ENCODE measurements at places on chromosomes 1 and 21.

- no peak for DNase-seq
Measured at GRCh38 chr1:25031601-25031965, 101.5 kb upstream of the RUNX3 start.

DNA sequence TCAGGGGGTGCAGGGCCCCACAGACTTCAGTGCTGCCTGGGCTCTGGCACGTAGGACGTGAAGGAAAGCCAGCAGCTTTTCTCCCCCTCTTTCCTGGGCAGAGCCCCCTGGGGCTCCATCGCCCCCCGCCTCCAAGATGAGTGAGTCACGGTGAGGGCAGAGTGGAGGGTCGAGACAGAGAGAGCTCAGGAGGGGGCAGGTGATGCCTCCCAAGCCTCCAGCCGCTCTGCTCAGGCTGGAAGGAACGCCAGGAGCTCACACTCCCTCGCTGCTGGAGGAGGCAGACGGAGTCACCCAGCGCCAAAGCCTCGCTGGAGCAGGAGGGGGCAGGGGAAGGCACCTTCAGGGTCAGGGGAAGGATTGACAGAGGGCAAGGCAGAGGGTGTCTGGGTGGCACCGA lies 119.5 kb downstream of the CASZ1 start:
- no peak for DNase-seq

- no peak for DNase-seq
Measured at GRCh38 chr1:8456991-8457390, 139.1 kb downstream of the SLC45A1 start.

GRCh38 chr1:31787261-31787660 lies 23.1 kb upstream of the ADGRB2 start:
- DNase-seq: no peak

GRCh38 chr21:37845535-37845934 lies 70.7 kb downstream of the KCNJ6 start:
- no peak for DNase-seq

GRCh38 chr1:206716870-206717673 lies 32.4 kb downstream of the MAPKAPK2 start:
- DNase-seq: no peak

DNA sequence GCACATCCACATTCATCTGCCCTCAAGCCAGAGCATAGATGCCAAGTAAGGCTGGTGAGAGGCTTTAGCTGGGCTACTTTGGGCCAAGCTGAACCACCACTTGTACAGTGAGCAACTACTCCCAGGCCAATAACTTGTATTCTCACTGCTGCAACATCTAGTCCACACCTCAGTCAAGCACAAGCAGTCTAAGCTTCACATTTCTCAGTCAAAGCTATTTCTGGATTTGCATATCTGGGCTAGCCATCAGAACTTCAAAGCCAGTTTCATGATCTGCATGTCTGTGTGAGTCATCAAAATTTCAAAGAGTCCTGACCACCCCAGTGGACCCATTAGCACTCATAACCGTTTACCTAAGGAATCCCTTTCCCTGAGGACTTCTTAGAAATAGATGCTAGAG lies 77.7 kb upstream of the DIRAS3 start:
- no peak for DNase-seq

GRCh38 chr1:68188644-68189340 lies 43.5 kb downstream of the WLS start:
- DNase-seq: no peak

- DNase-seq: no peak
Measured at GRCh38 chr1:234955107-234955731, 173.4 kb downstream of the TOMM20 start.

DNA sequence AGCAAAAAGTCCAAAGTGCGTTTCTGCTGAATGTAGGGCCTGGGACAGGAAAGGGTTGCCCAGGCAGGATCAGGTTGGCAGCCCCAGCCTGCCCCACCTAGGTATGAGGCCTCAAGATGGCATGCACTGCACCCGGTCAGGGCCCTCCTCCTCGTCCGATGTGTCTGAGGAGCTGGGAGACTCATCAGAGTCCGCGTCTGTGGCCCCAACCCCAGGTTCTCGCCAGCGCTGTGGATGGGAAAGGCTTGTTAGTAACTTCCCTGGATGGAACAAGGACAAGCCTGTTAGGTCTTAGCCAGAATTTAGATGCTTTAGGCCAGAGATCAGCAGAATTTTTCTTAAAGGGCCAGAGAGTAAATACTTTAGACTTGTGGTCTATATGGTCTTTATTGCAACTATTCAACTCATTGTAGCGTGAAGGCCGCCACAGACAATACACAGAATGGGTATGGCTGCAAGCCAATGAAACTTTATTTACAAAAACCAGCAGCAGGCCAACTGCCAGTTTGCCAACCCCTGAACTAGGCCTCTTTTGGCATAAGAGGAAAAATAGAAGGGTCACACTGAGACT lies 12.4 kb downstream of the PEA15 start:
- no peak for DNase-seq

GRCh38 chr1:158329733-158330132 lies 1.6 kb downstream of the CD1B start:
- DNase-seq: no peak

GRCh38 chr1:101356604-101357443 lies 120.0 kb downstream of the S1PR1 start:
- no peak for DNase-seq

GRCh38 chr1:230804396-230804795 lies 57.2 kb downstream of the CAPN9 start:
- no peak for DNase-seq

- no peak for DNase-seq
Measured at GRCh38 chr1:94144836-94145235, 23.9 kb upstream of the ABCA4 start.

GRCh38 chr21:43864962-43865539 lies at the start of gene AGPAT3:
AGPAT3 (plus strand) TSS chr21:43865223; CDS start chr21:43959682, 94,459 bp downstream.
- DNase-seq: no peak

GRCh38 chr1:35884934-35885333 lies 1.9 kb downstream of the AGO1 start:
- no peak for DNase-seq

- DNase-seq: no peak
Measured at GRCh38 chr1:16173447-16174260, 17.8 kb upstream of the EPHA2 start.

DNA sequence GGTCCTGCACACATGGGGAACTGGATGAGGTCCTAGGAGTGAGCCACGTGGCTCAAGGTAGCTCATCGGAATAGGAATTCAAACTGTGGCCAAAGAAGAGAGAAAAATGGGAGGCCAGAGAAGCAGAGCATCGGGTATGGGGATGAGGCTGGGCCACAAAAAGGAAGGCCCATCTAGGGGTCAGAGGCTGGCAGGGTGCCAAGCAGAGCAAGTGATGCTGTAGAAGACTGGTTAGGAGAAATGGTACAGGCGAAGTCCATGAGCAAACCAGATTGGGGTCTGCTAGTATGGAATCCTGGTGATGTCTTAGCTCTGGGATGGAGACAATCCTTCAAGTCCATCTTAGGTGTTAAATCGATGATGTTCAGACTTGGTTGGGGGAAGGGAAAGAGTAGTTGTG lies 68.0 kb downstream of the TEX35 start:
- no peak for DNase-seq

DNA sequence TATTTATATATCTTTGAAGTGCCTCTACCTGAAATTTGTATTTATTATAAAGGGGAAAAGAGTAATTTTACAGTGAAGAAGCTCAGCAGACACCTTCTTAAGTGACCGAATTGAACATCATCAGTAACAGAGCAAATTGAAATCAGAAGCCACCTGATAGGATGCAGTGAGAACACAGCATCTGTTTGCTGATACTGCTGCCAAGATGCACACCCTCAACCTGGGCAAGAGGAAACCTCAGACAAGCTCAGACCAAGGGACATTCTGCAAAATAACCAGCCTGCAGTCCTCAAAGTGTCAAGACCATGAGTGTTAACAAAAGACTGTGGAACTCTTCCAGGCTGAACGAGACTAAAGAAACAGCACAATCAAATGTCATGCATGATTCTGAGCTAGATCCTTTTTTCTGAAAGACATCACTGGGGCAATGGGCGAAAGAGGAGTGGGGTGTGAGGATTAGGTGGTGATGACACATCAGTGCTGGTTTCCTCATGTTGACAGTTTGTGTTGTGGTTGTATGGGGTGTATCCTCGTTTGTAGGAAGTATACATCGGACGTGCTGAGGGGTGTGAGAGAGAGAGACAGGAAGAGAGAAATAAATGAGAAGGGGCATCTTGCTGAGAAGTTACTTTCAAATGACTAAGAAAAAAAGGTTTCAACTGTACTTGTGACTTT lies 103.7 kb downstream of the ABCA4 start:
- peak; percentile 12 for DNase-seq

GRCh38 chr1:155847823-155848529 lies 9.0 kb downstream of the GON4L start:
- DNase-seq: no peak

DNA sequence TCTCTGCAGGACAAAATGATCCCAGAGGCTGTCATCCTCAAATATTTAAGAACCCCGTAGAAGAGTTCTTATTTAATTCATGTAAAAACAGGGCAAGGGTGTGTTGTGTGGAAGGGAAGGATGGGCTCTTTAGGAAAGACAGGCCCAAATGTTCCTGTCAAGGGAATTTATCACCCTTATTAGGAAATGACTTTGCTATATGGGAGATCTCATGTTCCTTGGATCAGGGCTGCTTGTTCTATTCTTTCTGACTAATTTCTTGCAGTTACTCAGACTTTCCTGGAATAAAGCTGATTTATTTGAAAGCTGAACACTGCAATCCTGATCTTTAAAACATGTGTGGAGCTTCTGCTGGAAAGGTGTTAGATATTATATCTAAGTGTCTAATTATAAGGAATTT lies 72.8 kb downstream of the SELENOF start:
- no peak for DNase-seq

DNA sequence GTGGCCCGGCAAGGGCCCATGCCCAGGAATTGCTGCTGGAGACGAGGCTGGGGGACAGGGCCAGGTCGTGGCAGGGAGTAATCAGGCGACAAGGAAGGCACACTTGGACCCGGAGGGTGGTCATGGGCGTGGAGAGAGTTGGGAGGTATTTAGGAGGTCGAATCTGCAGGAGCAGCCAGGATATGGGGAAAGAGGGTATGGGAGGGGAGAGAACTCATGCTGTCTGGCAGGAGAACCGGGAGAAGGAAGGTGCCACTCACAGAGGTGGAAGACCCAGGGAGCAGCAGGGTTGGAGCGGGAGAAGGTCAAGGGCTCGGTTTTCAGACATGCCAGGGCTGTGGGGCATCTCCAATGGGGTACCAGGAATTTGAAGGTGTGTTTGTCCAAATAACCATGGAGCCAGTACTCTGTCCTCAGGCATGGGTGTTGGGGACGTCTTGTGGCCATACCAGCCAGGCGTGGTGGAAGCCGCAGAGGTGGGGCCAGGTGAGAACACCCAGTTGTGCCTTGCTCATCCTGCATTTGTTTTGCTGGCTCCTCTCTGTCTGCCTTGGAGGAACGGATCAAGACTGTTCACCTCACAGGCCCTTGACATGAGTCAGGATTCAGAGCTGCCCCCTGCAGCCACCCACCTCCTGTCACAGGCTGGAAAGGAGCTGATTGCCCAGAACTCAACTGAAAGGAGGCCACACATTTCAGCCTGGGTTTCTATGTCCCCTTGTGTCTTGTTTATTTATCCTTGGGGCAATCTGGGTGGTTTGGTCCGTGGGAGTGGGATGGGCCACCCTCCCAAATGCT lies 111.6 kb downstream of the SPSB1 start:
- DNase-seq: no peak

DNA sequence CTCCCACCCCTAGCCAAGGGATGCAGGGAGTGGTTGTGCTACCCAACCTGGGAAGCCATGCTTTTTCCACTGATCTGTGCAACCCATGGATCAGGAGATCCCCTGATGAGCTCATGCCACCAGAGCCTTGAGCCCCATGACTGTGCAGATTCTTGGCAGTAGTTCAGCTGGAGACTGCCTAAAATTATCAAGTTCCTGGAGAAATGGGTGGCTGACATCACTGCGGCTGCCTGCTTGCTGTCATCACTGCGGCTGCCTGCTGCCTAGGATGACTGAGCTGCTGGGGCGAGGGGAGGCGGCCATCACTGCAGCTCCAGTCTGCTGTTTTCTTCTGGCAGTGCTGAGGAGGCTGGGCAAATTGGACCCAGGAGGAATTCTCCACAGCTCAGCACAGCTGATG lies 159.2 kb downstream of the AGBL4 start:
- DNase-seq: no peak

DNA sequence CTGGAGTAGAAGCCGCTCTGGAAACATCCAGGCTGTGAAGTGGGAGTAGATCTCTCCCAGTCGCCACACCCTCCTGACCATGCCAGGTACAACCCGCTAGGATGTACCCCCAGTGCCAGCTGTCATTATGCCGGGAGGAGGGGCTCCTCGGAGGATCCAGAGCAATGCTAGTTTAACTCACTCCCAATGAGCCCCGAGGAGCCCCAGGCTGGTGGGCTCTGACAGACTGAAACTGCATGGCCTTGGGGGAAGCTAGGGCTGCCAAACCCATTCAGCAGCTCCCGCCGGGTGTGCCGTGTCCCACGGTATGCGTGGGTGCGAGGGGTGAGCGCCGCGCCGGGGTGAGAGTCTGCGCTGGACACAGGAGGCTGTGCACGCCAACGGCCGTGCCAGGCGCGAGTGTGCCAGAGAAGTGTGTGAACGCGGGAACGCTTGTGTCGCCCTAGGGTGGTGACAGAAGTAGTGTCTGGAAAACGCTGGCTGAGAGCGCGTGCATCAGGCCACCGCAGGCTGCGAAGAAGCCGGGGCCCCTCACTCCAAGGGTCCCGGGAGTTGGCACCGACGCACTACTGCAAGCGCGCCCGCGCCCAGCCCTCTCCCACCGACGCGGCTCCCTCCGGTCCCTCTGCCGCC lies 177.1 kb upstream of the EDN2 start:
- DNase-seq: no peak

DNA sequence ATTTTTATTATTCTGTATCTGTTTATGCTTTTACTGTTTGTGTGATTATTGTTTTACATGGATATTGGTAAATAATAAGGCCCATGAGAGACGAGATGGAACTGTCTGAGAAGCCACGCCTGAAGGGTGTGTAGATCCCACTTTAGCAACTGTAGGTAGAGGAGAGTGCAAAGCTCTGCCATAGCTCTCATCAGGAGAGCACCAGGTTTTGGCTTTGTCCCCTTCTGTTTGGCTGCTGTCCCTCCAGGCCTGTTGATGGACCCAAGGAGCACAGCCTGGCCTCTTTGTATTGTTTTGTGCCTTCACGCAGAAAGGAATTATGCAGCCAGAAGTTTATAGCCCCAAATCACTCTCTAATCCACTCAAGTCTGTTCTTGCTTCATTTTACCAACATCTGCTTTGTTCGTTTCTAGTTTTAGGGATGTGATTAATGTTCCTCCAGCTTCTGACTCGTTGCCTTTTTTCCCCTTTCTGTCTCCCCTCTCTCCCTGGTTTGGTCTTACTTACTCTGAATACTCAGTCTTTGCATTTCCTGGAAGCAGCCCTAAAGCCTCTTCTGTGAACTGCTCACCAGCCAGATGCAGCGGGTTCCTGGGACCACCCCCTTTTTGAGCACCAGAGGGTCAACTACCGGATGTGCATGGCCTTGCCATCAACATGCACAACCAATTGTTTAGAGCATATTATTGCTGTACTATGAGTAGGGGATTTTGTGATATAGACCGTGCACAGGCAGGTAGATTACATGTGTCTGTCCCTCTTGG lies 127.3 kb downstream of the HHAT start:
- DNase-seq: no peak

- DNase-seq: no peak
Measured at GRCh38 chr1:36119456-36119855, 5.6 kb downstream of the COL8A2 start.

- no peak for DNase-seq
Measured at GRCh38 chr1:118960567-118961136, 27.5 kb downstream of the TBX15 start.
